ENCODE measurements at places on chromosomes 4 and X.

DNA sequence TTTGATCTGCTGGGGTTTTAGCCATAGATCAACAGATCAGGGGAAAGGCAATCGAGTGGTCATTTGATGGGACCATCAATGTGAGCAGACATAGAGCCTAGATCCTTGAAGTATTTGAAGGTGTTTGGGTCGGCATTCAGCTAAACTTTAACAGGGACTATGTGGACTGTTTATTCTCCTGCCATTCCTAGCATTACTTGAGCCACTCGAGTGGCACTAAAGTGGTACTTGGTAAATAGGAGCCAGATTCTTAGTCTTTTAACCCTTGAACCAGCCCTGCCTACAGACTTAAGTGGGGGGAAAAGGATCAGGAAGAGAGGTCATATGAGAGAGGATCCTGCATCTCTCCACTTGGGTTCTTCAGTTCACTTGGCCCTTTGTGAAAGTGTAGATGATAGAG is 3.8 kb downstream of the MSN start:
- DNase-seq, result no peak

GRCh38 chrX:43910012-43910411 is 27.8 kb upstream of the MAOB start:
- no peak for DNase-seq

DNA sequence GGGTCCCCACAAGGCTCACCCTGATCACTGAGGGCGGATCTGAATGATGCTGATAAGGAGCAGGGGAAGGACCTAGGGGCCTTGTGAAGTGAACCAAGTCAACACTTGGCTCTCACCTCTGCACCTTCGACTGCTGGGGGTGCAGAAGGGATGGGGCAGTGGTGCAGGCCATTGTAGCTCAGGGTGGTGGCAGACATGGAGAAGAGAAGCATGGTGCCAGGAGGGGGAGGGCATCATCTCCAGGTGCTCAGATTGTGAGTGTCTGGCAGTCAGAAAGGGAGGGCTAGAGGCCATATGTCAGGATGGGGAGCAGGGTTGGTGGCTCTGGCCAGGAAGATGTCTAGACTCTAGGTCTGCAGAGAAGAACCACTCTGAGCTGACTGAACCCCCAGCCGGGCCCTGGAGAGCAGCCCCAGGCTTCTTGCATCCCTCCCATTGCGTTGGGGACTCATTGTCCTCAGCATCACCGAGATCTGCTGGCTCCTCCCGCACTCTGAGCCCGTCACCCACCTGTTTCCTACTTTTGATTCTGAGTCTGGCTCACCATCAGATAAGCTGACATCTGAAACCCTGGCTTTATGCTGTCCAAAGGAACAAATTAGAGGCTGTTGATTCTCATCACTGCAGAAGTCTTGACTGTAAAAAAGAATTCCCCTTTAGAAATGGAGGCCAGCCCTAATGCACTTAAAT is 3.8 kb downstream of the APLN start:
- DNase-seq, result no peak

DNA sequence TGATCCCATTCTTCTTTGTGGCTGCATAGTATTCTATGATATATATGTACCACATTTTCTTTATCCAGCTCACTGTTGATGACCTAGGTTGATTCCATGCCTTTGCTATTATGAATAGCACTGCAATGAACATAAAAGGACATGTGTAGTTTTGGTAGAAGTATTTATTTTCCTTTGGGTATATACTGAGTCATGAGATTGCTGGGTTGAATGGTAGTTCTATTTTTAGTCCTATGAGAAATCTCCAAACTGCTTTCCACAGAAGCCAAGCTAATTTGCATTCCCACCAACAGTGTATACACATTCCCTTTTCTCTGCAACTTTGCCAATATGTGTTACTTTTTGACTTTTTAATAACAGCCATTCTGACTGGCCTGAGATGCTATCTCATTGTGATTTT is 278.3 kb downstream of the PCDH18 start:
- DNase-seq, result no peak

- no peak for DNase-seq
These were observed 15.8 kb upstream of the GRIA2 start for GRCh38 chr4:157204634-157205244.

DNA sequence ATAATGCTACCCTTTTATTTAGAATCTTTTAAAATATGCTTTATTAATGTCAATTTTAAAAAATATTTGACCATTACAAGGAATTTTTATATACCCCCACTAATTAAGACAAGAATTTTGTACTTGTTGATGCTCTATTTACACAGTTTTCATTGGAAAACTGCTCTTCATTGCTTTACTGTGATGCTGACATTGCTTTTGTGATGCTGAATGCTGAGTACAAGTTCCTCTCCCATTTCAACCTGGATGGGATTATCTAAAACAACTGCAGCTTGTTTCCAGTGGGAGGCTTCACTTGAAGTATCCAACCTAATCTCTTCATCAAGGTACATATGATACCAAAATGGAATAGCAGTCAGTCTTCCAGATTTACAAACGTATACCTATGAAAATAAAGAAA is 21.2 kb downstream of the TMEM184C start:
- DNase-seq, result no peak

DNA sequence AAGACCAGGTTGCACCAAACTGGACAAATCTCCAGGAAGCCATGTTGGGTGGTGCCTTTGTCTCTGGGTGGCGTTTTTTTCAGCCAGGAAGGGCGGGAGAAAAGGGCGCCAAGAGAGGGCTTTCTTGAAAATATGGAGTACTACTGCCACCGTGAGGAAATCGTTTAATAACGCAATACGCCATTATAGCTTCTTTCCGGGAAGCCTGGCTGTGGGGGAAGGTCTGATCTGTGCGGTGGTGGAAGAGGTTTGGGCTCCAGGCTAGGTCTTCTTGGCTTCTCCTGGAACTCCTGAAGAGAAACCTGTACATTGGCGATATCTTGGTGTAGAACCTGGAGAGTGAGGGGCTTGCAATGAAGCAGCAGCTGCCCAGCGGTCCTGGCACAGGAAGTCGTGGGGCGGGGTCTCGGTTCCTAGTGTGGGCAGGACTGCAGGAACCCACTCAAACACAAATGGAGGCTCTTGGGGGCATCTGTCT is 202.7 kb downstream of the OR13H1 start:
- peak; percentile 79 for DNase-seq

DNA sequence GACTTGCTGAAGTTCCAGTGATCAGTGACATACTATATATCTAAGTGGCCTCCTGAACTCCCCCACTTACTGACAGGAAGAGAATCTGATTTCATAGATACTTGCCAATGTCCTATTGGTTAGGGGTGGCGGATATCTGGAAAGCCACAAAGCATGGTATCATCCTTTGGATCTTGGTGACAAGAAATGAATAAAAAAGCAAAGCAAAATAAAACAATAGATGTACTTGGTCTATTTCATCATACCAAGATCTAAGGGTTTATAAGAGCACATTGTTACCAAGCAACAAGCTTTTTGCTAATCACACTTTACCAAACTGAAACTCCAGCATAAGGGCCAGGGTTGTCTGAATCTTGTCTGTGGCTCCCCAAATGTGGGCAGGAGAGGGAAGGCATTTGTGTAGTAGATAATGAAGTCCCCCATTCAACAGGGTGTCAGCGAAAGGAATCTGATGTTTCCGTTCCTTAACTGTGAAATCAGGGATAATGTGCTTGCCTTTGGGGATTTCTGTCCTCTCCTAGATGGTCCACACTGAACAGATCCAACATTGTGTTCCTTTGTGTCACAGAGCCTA is 125.0 kb upstream of the SMIM10 start:
- no peak for DNase-seq

- no peak for DNase-seq
These were observed 119.1 kb upstream of the CNKSR2 start for GRCh38 chrX:21255032-21255618.

DNA sequence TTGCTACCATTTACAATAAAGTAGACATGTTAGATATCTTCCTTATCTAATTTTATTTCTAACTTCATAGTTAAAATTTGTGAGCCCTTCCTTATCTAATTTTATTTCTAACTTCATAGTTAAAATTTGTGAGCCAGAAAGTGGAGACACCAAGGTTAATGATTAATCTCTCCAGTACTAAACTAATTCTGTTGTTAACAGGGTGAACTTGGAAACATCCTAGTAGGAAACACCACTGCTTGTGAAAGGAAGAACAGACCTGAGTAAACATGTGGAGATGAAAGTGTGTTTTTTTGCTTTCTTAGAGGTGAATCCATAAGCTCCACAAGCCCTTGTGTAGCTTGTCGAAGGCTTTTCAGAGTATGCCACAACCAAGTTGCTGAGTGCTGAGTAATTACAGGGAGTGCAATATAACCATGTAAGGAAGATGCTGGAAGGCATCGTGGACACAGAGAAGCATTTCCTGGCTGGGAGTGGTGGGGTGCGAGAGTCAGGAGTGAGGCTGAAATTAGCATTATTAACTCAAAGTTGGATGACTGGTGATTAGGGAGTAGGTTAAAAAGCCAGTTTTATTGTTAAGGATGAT is 118.6 kb upstream of the NEIL3 start:
- peak; percentile 10 for DNase-seq

DNA sequence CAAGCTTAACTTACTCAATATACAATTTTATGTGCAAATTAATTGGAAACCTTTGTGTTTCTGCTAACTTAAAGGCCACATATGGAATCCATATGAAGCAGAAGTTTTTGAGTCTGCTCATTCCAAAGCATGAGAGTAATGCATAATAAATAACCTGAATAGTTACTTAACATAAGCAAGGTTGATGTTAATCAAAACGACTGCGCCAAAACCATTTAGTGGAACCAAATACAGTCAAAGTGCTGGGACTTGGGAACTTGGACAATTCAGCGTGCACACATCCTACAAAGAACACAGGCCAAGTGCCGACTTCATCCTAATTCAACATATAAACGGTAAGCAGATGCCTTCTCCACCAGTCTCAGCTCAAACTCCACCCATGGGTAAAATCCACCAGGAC is 17.0 kb downstream of the TSPAN5 start:
- DNase-seq, result no peak

- peak; percentile 91 for DNase-seq
These were observed 11.3 kb downstream of the SCD5 start for GRCh38 chr4:82787342-82787741.

GRCh38 chr4:147864607-147865006 is 132.7 kb downstream of the ARHGAP10 start:
- no peak for DNase-seq

GRCh38 chrX:153499876-153500275 is 5.1 kb downstream of the BGN start:
- DNase-seq, result no peak

DNA sequence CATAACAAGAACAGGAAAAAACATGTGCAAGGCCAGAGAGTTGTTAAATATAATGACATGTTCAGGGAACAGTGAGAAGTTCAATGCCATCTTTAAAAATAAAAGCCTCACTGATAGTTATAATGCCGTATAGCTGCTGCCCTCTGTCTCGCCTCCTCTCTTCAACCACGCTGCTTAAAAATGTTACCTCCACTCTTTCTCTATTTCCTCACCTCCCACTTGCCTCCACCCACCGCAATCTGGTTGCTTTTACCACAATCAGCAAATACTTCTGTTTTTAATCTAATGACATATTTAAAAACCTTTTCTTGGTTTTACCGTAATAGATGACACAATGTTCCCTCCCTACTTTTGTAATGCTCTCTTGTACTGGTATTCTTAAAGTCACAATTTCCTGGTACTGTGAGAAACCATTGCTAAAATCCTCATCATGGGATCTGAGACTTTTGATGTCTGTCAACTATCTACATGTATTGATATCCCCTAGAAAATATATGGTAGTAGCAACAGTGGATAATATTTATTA is 66.0 kb downstream of the GABRA2 start:
- DNase-seq, result no peak

- no peak for DNase-seq
These were observed 53.1 kb downstream of the TIGD2 start for GRCh38 chr4:89164400-89164799.

DNA sequence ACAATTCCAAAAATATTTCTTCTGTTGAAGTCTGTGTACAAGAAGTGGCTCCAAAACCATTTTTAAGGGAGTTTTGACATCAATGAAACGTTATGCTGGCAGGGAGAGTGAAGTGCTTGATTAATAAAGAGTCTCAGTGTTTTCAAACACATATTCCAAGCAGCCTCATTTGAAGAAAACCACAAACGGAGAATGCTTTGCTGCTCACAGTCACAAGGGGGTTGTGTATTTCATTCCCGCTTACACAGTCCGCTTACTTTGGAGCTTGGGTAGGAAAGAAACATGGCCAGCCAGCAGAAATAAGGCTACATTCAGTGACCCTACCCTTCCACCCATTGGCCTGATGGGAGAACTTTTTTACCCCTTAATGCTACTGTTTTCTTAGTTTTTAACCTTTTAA is 586.2 kb downstream of the RAB28 start:
- DNase-seq, result no peak

DNA sequence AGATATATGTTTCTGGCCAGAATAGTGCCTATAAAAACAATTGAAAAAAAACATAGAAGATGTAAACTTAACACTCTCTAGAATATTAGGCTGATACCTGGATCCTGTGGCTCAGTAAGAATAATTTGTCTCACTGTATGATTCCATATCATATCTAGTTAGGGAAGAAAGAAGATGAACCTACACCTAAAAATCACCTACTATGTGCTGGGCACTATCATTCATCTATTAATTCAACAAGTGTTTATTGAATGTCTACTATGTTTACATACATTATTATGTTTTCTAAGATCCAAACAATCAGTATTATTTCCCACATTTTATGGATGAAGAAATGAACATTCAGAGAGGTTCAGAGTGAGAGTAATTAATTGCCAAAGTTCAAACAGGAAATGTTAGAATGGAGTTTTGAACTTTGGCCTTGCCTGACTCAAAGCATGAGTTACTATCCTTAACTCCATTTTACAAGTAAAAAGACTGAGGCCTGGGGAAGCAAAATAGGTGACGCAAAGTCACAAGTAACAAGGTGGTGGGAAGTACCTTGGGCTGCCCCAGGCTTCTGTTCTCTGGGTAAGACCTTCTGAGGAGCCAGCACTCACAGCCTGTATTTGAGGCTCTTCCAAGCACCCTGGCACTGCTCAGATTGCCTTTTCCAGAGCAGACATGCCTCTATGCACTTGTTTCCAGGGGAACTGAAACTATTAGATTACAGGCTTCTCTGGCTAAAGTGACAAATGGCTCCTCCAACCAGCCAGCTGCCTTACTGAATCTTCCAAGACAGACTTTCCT is 111.1 kb upstream of the ACSL4 start:
- no peak for DNase-seq

- no peak for DNase-seq
These were observed 221.0 kb upstream of the GPRIN3 start for GRCh38 chr4:89528526-89529133.

GRCh38 chr4:168877511-168878491 is 132.3 kb downstream of the CBR4 start:
- peak; percentile 48 for DNase-seq

- DNase-seq, result no peak
These were observed 30.1 kb downstream of the NSG1 start for GRCh38 chr4:4416981-4417380.

Measured in mammary epithelial cell (primary cell).